ENCODE measurements at places on chromosomes 12 and 14. TPM values are rescaled to one million over a fixed set of nuclear protein-coding genes. Genes with fewer than 3 reads are reported as not detected.

GRCh38 chr12:62934239-62934798 lies 631 bp downstream of the PPM1H start:
- no peak for DNase-seq

Gene RGS6
- 0.16 TPM for total RNA-seq

Gene ORAI1
- 69.6 TPM for total RNA-seq

Gene PRKD1
- total RNA-seq, result not detected

- no peak for DNase-seq
Measured at GRCh38 chr12:76998386-76998785, 67.0 kb downstream of the E2F7 start.

DNA sequence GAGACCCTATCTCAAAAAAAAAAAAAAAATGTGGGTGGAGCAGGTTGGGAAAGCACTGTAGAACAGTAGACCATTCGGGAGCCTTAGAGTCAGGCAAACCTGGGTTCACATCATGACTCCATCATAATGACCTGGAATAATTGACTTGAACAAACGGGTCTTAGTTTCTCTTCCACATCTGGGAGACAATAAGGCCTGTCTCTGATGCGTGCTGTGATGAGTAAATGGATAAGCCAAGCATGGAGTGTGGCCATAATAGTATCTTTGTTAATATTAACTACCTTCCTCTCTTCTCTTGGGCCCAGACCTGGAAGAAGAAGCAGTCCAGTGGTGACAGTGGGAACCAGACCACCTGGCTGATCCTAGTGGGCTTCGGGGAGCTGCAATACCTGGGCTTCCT lies 54.5 kb downstream of the KANSL2 start:
- no peak for DNase-seq

GRCh38 chr12:116393859-116394650 lies 116.6 kb upstream of the MED13L start:
- DNase-seq, result peak; percentile 43

- no peak for DNase-seq
Measured at GRCh38 chr14:70879448-70879847, 27.8 kb upstream of the PCNX1 start.

GRCh38 chr14:76083796-76084765 lies 67.6 kb upstream of the GPATCH2L start:
- DNase-seq, result no peak

- DNase-seq, result no peak
Measured at GRCh38 chr14:30569216-30569902, 10.4 kb downstream of the G2E3 start.

Gene TAS2R19
- 2.1 TPM for total RNA-seq

Data from activated CD8-positive, alpha-beta T cell treated with anti-CD3 and anti-CD28 coated beads, Interleukin-2, amount 10 ng/mL, durations not matched to agents 7 days and 5 days (primary cell).